Fibroblast of the aortic adventitia (primary cell): ENCODE measurements at places on chromosomes 1 and 21.

GRCh38 chr1:51627672-51628071 lies 10.8 kb downstream of the OSBPL9 start:
- peak; percentile 80 for DNase-seq

GRCh38 chr1:36829066-36829465 lies 205.2 kb downstream of the GRIK3 start:
- DNase-seq = no peak

GRCh38 chr1:108045460-108045859 lies 80.5 kb upstream of the VAV3 start:
- DNase-seq = no peak

- DNase-seq = no peak
These were observed 56.6 kb downstream of the NKAIN1 start for GRCh38 chr1:31183126-31183525.

- no peak for DNase-seq
These were observed 16.3 kb downstream of the BATF3 start for GRCh38 chr1:212683357-212683722.

- no peak for DNase-seq
These were observed 96.2 kb downstream of the BEND5 start for GRCh38 chr1:48680411-48681035.

GRCh38 chr1:66733348-66734017 lies 18.8 kb upstream of the DYNLT5 start:
- DNase-seq = peak; percentile 41

DNA sequence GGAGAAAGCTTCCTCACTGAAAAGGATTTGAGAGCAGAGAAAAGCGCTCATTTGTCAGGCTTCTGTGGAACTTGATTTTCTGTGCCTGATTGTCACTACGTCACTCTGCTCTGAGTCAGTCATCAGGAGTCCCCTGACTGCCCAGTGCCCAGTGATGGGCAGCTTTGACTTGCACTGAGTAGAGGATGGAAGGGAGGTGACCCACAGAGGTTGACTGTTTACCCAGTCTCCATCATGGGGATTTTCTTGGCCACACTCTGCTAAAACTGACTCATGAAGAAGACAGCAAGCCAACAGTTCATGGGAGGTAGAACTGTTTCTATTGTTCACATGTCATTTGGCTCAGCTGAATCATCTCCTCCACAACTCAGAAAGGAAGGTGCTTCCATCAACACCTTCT lies 82.1 kb upstream of the DUSP10 start:
- peak; percentile 80 for DNase-seq

DNA sequence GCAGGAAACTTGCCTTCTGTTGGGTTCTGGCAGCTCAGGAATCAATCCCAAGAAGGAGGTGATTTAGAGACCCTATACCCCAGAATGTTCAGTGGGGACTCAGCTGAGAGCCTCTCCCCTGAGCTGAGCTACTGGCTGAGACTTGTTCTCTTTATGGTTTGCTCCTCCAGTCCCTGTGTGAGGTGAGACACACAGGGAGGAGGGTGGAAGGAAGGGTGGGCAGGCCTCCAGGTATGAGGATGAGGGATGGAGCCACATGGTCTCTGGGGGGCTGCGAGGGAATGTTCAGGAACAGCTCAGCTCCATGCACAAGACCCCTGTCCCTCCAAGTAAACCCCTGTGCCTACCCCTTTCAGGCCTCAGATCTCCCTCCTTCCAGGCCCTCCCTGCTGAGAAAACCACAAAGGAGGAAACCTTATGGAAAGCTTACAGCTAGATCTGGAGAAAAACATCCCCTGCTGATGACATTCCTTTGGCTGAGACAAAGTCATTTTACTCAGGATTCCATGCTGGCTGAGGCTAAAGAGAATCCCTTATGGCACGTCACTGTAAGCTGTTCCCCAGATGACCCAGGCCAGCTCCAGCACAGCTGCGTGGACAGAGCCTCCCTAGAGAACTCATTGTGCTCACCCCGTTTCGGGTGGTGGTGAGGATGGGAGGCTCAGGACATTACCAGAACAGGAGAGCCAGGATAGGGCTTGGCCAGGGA lies 91.5 kb upstream of the IPO9 start:
- peak; percentile 86 for DNase-seq

- DNase-seq = no peak
These were observed 217.9 kb downstream of the NTNG1 start for GRCh38 chr1:107358619-107359327.

- DNase-seq = peak; percentile 35
These were observed 50.2 kb downstream of the EEIG2 start for GRCh38 chr1:108610073-108610472.

- DNase-seq = peak; percentile 17
These were observed 30.5 kb upstream of the WDTC1 start for GRCh38 chr1:27203946-27204345.

GRCh38 chr1:209355415-209355814 lies 228.1 kb upstream of the CAMK1G start:
- no peak for DNase-seq

DNA sequence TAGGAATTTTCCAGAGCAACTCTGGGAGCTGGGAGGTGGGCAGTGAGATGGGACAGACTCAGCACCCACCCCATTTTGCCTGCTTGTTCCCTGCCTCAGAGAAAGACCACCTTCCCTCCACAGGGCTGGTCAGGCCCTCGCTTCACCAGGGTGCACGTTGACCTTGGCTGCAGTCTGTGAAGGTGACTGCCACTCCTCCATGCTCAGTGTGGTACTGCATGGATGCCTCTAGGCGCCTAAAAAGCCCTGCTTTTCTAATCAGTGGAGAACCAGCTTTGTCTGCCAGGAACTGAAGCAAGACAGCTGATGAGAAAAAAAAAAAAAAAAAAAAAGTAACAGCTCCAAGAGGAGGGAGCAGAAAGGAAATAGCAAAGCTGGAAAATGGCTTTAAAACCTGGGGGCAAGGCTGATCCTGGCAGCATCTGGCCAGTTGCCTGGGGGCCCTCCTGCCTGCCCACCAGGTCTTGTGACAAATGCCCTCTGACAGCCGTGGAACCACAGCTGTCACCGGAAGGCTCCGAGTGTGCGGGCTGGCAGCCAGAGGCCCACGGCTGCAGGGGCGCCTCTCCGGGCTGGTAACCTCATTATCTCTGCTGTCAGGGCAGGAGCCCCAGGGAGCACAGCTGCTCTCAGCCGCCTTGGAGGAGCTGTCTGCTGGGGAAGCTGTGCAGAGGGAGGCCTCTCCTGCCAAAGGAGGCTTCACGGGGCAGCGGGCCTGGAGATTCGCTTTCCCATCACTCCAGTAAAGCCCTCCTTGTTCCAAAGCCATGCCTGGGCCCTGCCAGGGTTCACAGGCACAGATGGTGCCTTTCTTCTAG lies 13.7 kb downstream of the KIAA1614 start:
- peak; percentile 68 for DNase-seq

DNA sequence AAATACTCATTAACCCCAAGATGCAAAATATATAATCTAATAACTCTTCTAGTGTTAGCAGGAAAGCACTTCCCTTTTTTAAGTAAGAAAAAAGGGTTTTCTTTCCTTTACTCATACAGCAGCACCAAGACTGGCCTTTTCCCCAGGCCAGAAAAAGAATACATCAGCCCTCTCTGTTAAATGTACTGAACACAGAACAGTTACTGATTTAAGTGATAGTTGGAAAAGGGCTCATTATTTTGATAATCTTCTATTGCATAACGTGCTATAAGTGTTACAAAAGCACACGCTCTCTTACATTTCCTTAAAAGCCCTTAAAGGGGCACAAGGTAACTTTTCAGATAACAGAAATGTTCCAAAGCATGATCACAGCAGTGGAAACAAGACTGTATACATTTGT lies 142.9 kb downstream of the TIAM1 start:
- DNase-seq = no peak

DNA sequence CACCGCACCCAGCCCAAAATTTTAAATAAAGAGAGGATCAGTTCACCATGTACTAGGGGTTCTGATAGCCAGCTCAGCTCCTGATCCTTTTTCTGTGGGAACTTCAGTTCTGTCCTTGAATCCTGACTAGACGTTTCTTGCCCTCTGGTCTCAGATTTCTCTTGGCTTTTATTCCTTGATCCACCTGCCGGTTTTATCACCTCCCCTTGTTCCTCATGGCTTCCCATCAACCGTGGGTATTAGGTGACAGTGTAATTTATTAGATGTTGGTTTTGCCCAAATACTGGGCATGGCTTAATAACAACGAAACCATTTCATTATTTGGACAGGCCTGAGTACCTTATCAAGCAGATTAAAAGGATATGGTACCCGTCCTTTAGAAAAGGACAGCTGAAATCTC lies 22.5 kb downstream of the SLC45A1 start:
- DNase-seq = no peak

DNA sequence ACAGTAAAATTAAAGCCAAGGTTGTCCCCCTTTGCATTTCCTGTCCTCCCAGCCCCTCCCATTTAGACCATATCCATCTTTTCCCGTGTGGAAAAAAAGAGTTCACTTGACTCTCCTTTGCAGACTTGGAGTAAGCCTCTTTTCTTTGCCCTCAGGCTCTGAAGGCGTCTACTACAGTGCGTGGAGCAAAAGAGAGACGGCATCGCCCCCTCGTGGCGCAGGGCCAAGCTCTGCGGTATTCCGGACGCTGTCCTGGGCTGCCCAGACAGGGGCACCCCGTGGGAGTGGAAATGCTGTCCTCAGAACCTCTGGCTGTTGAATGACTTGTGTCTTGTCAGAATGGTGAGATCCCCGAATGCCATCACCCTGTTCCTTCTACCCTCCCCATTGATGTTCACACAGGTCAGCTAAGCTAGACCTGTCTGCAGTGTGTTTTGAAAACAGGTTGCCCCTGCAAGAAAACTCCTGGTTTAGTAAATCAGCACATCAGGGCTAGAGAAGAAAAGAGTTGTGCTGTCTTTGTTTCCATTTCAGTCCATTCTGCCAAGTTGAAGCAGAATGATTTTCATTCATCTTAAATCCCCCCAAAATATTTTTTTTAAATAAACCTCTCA lies 12.3 kb upstream of the GJA8 start:
- DNase-seq = peak; percentile 22

DNA sequence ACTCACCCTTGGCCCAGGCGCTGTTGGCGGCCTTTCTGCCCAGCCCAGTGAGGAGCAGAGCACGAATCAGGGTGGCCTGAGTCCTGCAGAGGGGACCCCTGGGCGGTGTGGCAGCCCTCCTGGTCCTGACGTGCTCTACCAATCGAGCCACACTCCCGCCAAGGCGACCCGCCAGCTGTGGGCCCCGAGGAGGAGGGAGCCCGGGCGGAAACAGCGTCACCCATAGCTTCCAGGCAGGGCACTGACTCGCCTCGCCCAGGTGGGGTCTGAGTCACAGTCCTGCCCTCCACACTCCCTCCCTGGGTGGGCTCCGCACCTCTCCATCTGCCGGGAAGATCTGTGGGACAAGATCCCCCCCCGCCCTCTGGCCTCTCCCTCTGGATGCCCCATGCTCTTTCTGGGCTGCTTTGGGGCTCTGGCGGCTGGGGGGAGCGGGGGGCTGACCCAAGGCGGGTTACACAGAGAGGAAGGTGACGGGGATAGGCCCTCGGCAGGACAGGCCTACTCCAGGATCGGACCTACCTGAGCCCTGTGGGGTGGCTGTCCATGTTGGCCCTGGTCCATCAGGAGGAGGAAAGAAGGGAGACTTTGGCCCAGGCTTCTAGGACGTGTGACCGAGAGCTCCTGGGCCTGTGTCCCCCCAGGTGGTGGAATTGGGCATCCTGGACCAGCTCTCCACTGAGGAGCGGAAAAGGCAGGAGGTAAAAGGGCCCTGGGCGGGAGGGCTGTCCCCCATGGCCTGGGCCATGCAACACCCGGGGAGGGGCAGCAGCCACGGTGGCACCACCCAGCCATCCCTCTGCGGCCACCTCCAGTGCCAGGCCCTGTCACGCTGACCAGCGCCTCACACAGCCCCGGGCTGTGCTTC lies 14.0 kb downstream of the ARHGEF16 start:
- no peak for DNase-seq

GRCh38 chr1:37734629-37735591 lies 30.0 kb downstream of the EPHA10 start:
- DNase-seq = no peak

- DNase-seq = peak; percentile 80
These were observed 310.2 kb upstream of the ADAMTS5 start for GRCh38 chr21:27277110-27277509.

- no peak for DNase-seq
These were observed 143.0 kb downstream of the MRPL39 start for GRCh38 chr21:25464275-25464674.

DNA sequence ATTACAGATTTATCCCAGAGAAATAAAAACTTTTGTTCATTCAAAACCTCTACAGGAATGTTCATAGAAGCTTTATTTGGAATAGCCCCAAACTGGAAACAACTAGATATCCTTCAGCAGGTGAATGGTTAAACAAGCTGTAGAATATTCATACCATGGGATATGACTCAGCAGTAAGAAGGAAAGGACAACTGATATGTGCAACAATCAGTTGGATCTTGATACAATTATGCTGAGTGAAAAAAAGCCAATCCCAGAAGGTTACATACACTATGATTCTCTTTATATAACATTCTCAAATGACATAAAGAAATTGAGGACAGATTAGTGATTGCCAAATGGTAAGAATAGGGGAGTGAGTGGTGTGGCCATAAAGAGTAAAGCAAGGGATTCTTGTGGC lies 376.7 kb downstream of the S1PR1 start:
- DNase-seq = no peak

GRCh38 chr1:212073490-212073889 lies 37.9 kb downstream of the DTL start:
- peak; percentile 39 for DNase-seq

DNA sequence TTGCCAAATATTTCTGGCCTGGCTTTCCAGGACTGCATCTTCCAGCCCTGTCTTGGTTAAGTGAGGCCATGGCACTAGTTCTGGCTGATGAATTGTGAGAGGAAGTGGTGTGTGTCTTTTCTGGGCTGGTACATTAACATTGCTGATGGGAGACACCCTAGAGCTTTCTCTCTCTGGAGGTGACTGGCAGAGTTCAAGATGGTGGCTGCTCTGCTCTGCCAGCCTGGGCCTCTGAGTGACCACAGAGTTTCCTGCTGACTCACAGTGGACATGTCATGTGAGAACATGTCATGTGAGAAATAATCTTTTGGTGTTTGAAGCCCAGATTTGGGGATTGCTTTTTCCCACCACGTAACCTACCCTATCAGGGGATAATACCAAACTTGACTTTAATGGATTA lies 218.0 kb upstream of the KIAA0040 start:
- DNase-seq = no peak

DNA sequence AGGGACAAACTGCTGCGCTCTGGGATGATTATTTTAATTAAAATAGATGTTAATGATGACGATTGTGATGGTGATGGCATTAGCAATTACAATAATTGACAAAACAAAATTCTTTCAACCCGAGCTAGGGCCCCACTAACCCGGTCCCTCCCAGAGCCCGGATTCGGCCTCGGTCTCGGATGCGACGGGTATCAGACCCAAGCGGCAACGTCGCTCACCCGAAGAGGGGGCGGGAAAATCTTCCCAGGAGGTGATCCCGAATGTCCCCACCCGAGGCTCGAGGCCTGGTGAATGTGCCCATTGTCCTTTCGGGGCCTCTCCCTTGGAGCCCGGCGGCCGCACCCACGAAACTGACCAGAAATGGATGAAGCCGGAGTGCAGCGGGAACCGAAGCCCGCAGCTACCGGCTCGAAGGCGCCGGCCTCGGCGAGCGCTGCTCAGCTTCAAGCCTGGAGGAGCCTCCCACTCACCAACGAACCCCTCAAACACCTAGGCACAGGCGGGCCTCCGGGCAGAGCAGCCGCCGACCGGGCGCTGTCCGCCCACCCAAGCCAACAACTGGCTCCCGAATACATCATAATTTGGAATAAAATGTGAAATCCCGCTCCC lies 1.2 kb downstream of the TAL1 start:
- no peak for DNase-seq

GRCh38 chr1:16413191-16413590 lies 24.0 kb downstream of the SPATA21 start:
- DNase-seq = no peak
